ENCODE measurements at places on chromosomes 5 and 9.

DNA sequence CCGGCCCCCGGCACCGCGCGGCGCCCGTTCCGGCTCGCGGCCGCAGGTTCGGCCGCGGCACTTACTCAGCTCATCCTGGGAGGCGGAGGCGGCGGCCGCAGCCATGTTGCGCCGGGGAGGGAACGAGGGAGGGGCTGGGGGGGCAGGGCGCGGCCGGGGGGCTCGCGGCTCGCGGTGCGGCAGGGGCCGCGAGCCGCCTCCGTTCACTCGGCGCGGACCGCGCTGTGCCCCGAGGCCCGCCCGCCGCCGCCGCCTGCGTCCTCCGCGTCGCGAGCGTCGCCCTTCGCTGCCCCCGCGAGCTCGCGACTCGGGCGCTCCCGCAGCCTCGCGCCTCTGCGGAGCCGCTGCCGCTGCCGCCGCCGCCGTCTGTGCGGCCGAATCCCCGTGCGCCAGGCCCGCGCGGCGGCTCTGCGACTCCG lies 735 bp downstream of the ECPAS start:
- peak; percentile 65 for DNase-seq

DNA sequence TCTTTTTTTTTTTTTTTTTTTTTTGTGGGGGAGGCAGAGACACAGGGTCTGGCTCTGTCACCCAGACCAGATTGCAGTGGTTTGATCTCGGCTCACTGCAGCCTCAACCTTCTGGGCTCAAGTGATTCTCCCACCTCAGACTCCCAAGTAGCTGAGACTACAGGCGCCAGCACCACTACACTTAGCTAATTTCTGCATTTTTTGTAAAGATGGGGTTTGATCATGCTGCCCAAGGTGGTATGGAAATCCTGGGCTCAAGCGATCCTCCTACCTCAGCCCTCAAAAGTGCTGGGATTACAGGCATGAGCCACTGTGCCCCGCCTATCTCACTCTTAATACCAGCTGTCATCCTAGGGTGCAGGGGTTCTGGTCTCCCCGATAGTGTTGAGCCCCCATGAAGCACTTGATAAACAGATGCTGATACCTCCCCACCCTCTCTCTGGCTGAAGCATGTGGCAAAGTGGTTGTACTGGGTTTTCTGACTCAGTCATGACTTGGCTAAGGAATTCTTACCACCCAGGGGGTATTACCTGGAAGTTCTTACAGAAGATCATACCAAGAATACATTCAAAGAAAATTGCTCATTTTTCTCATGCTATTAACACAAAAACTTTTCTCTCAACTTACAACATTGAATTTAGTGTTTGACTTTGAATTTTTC lies 110.2 kb upstream of the DAPK1 start:
- DNase-seq = no peak

DNA sequence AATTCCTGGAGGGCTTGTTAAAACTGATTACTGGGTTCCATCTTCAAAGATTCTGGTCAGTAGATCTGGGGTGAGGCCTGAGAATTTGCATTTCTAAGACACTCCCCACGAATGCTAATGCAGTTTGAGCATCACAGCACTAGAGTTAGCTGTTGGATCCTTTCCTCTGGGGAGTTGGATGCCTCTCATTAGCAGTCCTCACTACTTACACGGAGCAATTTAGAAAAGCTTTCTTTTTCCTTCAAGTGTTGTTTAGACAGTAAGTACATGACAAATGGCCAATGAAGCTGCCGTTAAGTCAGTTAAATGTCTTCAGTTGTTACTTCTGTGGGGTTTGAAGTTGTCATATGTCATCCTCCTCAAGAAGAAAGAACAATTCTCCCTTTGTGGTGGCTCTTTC lies 74.9 kb upstream of the HMHB1 start:
- no peak for DNase-seq

DNA sequence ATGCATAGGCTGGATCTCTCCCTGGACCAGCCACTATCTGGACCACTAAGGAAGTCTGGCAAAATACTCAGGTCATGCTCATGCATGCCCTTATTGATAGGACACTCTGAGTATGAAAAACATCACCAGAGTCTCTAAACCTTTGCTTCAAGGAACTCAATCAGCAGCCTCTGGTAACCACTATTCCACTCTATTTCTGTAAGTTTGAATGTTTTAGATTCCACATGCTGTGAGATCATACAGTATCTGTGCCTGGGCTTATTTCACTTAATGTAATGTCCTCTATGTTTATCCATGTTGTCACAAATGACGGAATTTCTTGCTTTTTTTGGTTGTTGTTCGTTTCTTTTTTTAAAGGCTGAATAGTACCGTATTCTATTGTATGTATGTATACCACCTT lies 68.3 kb downstream of the TARS1 start:
- no peak for DNase-seq

DNA sequence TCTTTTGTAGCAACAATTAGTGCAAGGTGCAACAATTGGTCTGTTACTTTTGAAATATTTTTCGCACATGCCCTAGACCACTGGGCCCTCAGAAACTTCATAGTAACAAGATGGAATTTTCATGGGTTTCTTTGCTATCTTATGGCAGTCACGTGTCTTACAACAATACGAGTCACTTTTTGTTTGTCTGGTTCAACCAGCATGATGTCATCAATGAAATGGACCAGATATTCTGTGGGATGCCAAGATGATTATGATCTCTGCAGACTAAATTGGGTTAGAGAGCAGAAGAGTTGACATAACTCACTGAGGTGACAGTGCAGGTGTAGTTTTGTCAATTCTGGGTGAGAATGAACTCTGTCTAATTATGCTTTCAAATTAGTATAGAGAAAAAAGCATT lies 239.6 kb upstream of the RIOK2 start:
- DNase-seq = no peak

DNA sequence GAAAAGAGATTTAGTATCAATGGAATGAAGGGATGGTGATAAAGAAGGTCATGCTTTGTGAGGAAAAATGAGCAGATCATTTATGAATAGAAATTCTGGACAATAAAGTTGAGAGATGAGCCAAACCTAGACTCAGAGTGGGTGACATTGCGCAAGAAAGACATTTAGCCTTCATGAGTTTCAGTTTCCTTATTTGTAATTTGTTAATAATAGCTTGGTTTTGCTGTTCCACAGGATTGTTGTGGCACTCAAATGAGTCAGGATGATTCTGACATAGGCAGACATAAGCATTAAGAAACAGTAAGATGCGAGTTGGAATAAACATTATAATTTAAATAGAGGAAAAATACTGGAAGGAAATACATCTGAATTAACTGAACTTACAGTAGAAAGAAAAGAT lies 34.8 kb downstream of the ITGA2 start:
- no peak for DNase-seq

DNA sequence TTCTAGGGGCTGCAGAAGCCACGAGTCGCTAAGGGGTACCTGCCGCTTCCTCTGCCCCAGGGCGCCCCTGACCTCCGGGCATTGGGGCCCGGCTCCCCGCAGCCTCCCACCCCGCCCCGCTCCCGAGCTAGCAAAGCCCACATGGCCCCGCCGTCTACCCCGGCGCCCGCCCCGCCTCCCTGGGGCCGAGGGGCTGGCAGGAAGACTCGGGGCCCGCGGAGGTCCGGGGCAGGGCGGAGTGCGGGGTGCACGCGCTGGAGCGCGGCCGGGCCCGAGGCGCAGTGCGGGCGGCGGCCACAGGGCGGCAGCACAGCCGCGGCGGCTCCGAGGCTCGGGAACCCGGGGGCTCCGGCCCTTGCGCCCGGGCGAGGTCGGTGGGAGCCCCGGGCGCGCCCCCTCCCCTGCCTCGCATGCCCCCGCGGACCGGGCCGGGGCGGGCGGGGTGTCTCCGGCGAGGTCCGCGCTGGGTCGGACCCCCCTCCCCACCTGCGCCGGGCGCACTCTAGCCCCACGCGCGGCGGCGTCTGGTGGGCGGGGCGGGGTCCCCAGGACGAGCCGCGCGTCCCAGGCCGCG lies 6.7 kb downstream of the NRARP start:
- DNase-seq = peak; percentile 67

DNA sequence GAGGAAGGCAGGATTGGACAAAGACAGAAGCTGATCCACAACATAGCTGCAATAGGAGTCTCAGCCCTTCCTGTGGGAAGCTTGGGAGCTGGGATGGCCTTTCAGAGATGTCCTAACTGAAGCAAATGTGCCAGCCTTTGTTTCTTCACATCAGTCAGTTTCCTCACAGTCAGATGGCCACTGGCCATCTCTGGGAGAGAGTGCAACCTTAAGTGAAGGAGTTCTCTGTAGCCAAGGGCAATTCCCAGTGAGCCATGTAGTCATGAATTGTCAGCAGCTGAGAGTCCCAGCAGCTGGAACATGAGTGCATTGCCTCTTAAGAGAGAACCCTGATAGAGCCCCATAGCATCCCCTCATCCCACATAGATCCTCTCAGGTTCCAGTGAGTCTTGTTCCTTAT lies 89.1 kb upstream of the LIFR start:
- no peak for DNase-seq

- DNase-seq = no peak
These were observed 196.3 kb downstream of the CSNK1G3 start for GRCh38 chr5:123708074-123708806.

- DNase-seq = no peak
These were observed 252.5 kb downstream of the SLIT3 start for GRCh38 chr5:169048181-169049125.

- no peak for DNase-seq
These were observed 110.3 kb upstream of the LARP1 start for GRCh38 chr5:154644745-154645411.

DNA sequence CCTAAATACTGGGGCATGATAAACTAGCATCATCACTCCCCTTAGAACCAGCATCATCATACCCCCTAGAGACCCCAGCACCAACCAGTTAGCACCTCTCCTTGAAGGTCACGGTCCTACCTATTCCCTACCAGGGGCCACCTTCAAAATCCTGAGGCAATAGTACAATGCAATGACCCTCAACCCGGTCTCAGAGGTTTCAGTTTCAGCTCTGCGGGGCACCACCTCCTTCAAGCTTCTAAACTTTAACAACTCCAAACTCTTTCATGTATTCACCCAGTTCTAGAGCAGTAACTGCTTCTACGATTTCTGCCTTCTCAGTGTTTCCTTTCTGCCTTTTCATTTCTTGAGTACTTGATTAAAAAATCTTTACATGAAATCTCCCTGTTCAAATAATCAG lies 130.1 kb upstream of the EPB41L4A start:
- no peak for DNase-seq

DNA sequence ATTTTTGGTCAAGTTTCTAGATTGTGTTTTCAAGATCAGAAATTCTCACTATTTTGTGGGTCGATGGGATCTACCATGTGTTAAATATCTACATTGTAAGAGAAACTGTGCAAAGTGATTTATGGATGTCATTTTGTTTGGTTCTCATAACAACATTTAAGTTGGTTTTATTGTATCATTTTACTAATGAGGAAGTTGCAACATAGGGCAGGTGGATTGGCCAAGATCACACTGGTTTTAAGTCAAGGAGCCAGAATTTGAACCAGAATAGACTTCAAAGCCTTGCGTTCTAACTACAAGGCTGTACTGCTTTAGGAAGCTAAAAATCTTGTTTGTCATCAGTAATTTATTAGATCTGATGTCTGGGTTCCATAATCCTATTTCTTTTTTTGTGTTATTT lies 23.4 kb downstream of the SH3TC2 start:
- no peak for DNase-seq

GRCh38 chr9:135803441-135803840 lies 101.5 kb downstream of the KCNT1 start:
- DNase-seq = no peak

DNA sequence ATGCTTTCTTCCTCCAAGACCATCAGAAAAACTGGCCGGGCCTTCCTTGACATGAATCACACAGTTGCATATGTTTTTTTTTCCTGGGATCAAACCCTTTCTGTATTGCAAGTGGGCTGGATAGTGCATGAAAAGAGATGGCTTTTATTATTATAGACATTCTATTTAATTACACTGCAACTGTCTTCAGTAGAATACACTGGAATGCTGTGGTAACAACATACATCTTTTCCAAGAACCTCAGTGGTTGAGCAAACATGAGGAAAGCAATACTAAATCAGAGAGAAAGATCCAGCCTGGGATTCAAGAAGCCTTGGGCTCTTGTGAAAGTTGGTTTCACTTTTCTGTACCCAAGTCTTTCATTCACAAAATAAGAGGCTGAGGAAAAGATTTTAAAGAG lies 193.0 kb downstream of the DMAC1 start:
- DNase-seq = no peak

DNA sequence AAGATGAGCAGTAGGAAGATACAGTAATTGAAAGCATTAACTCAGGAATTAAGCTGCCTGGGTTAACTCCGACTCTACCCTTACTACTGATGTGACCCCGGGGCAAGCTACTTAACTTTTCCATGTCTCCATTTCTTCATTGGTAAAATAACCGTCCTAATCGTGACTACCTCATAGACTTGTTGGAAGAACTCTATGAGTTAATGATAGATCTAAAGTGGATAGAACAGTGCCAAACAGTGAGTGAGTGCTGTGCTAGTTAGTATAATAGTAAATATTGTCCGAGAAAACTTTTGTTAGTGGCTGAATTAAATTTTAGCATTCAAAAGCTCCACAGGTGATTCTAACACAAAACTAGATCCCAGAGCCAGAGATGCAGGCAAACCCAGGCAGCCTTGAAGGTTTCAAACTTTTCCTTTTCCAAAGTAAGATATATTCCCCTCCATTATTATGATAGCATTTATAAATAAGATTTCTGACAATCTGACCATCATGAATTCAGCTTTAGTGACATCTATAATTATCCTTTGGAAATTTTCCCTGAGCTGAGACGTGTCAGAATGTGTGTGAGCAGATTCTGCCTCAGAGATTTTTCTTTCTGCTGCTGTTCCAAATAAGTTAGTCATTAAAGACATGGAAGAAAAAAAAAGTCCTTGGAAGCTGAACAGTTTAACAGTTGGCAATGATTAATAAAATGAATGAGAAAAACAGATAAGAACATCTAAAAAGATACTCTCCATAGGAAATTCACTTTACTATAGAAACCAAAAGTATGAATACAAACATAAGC lies 369.5 kb downstream of the PRELID2 start:
- no peak for DNase-seq

- no peak for DNase-seq
These were observed 141.4 kb downstream of the TRIO start for GRCh38 chr5:14284392-14285148.

DNA sequence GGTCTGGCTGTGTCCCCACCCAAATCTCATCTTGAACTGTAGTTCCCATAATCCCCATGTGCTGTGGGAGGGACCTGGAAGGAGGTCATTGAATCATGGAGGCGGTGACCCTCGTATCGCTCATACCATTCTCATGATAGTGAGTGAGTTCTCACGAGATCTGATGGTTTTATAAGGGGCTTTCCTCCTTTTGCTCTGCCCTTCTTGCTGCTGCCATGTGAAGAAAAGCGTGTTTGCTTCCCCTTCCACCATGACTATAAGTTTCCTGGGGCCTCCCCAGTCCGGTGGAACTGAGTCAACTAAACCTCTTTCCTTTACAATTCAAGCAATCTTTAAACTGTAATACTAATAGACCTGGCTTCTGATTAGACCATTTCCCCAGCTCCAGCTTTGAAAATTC lies 92.2 kb upstream of the SARDH start:
- DNase-seq = no peak

- no peak for DNase-seq
These were observed 434.5 kb upstream of the TUSC1 start for GRCh38 chr9:26112724-26113123.

GRCh38 chr5:156927545-156927944 lies 35.5 kb downstream of the TIMD4 start:
- no peak for DNase-seq

GRCh38 chr9:6991418-6991817 lies 233.6 kb downstream of the KDM4C start:
- DNase-seq = no peak

Data from BE2C (cell line).